Hematopoietic multipotent progenitor cell treated with erythropoietin and hydrocortisone succinate and interleukin-3 and kit ligand, for 8 days (in vitro differentiated cells): ENCODE measurements at places on chromosomes 6 and 20.

DNA sequence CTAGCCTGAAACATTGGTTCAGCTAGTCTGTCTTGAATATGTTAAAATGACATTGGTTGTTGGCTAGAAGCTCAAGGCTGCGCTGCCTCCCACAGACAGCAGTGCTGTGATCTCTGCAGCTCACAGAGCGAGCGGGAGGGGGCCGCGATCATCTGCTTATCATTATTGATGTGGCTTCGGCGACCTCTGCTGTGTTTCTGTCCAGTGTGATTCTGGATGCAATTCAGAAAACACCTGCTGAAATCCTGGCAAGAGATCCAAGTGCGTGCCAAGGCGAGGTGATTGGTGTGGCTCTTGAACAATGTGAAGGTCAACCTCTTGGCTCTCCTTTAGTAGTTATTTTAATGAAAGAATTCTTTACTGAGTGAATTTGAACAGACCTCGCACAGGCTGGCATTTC, 142.3 kb upstream of the SASH1 start:
- DNase-seq, result no peak

DNA sequence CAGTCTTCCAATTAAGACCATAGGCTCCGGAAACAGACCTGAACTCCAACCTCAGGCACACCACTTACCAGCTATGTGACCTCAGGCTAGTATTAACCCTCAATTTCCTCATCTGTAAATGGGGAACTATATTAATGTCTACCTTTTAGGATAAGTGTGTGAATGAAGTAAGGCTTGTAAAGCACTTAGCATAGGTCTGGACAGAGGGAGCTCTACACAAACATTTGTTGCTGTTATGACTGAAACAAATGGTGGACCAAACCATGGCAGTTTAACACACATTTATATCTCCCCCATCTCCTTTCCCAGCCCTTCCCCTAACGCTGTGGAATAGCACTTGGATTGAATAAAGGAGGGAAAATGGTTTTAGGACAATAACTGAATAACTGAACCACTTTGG, 48.7 kb downstream of the TSHZ2 start:
- no peak for DNase-seq

DNA sequence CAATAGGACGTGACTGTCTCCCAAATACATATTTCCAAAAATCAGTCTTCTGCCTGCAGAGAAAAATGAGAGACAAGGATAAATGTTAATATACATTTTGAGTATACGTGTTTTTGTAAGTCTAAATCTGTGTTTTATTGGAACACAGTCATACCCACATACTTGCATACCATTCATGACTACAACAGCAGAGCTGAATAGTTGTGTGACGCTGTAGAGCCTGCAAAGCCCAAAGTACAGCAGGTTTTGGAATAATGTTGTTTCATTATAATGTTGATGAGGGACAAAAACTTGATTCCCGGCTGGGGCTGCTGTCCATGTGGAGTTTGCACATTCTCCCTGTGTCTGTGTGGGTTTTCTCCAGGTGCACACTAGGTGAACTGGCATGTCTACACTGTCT, 23.8 kb upstream of the FBXO9 start:
- no peak for DNase-seq

- no peak for DNase-seq
Measured at GRCh38 chr6:79544299-79544927, 7.2 kb upstream of the LCA5 start.

DNA sequence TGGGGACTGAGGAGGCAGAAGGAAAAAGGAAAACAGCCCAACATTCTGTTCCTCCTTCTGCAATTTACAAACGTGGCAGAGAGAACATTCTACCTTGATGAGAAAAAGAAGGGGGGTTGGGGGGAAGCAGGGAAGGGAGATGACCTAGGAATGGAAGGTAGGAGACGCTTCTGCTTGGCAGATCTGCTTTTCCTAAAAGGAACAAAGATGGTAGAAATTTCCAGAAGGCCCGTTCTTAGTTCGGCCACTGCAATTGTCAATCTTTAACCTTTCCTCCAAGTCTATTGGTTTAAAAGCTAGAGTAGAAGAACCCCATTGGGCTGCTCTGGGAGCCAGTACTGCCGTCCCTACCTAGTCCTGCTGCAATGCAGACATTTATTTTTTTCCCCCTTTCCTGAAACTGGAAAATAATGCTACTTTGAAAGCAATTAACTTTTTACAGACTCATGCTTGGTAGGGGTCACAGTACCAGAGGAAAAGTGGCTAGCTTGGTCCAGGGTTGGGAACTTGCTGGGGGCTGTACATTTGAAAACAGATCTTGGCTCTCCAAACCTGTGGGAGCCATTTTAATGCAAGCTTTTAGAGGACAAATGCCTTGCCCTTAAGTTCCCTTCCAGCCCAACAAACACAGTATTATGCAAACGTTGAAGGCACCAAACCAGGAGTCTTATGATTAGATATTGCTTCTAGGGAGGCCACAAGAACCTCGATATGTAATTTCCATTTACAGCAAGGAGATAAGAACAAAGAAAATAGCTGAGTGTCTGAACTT, 2.6 kb downstream of the ZMYND8 start:
- peak; percentile 85 for DNase-seq

DNA sequence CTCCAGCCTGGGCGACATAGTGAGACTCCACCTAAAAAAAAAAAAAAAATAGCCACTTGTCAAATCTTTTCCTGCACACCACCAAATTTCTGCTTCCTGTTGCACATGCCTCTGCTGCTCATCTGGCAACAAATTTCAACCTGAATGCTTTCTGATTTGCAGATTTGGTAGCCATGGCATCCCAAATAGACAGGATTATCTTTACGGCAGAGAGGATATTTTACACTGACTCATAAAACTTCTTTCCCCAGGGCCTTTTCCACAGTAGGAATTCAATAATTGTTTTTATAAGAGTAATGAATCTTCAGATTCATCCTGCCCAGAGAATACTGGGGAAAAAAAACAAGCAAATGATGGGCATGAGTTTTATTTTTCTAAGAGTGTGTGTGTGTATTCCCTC, 264.6 kb downstream of the FRK start:
- no peak for DNase-seq

DNA sequence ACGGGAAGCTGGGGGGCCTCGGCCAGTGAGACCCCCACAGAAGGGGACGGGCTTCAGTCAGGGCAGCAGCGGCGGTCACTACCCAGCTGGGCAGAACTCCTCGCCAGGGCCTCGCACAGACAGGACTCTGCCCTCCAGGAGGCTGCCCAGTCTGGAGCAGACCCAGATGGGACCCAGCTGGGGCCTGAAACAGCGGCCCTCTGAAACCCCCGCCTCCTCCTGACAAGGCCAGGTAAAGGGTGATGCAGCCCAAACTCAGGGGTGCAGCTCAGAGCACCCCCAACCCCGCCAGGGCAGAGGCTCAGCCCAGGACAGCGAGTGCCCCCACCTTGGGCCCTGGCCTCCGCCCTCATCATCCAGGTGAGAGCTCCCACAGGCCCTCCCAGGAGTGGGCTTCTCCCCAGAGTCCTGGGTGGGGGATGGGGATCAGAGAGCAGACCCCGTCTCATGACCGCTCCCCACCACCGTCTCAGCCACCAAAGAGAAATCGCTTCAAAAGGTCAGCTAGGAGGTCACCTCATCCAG, 2.2 kb downstream of the EEF1A2 start:
- no peak for DNase-seq

GRCh38 chr6:136677822-136678221, 114.5 kb downstream of the MAP3K5 start:
- DNase-seq, result no peak

GRCh38 chr6:9186148-9186547, 750.8 kb upstream of the SLC35B3 start:
- DNase-seq, result no peak

- DNase-seq, result no peak
Measured at GRCh38 chr6:51213811-51214210, 395.1 kb downstream of the TFAP2B start.

GRCh38 chr6:94478133-94479005, 1059.0 kb upstream of the EPHA7 start:
- DNase-seq, result no peak

DNA sequence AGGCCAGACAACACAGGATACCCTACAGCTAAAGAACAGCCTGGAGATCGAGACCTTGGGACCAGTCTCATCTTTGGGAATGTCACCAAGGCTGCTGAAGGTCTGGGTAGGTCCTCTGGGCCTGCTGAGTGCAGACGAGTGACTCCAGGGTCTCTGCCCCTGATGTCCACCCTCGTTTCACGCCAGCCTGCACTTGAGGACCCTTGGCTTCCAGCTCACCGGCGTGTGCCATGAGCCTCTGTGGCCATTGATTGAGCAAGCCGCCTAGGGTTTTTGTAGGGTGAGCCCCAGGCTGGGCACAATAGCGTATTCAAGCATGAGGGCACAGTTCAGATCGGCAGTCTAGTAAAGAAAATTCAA, 4.3 kb downstream of the BPHL start:
- DNase-seq, result no peak

GRCh38 chr20:37912874-37913273, 9.9 kb downstream of the VSTM2L start:
- DNase-seq, result no peak

GRCh38 chr6:54134935-54135334, 23.7 kb downstream of the MLIP start:
- no peak for DNase-seq

GRCh38 chr6:111844921-111845320, 28.3 kb downstream of the FYN start:
- DNase-seq, result peak; percentile 58

- DNase-seq, result peak; percentile 75
Measured at GRCh38 chr6:42782689-42783176, 881 bp downstream of the BICRAL start.

DNA sequence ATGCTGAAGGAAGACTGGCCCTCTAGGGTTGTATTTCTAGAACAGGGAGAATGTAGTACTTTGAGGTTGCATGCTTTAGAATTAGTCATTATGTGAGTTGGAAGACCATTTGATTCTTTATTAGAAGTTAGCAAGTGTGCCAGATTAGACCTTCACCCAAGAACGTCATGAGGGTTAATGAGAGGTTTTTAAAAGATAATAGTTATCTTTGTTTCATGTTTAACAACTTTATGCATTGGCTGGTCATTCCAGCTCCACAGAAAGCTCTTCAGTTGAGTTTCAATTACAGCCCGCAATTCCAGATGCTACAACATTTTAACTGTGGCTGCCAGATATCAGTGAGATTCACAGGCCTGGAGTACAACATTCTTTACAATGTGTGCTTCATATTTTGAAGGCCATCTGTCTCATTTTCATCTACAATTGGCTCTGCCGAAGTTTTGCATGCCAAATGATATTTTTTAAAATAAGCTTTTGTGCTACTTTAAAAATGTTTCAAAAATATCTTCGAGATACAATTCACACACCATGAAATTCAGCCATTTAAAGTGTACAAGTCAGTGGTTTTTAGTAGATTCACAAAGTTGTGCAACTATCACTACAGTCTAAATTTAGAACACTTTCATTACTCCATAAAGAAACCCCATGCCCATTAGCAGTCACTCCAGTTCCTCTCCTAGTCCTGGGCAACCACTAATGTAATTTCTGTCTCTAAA, 61.1 kb upstream of the FBXO30 start:
- DNase-seq, result no peak

- DNase-seq, result no peak
Measured at GRCh38 chr6:37006793-37007339, 1.4 kb downstream of the FGD2 start.

DNA sequence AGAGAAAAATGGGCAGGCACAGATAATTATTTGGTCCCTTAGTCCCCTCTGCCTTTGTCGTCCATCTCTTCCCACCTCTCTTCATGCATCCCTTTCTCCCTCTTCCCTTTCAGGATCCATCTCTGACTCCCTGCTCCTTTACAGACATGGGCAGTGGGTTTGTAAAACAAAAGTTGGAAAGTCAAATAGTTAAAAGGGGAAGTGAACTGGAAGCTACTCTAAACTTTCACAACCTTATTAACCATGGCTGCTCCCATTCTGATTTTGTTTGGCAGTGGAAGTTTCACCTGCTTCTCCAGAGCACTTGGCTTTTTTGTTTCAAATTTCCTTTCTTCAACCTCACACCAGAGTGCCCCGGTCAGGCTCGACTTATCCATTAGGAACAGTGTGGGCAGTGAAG, 1.2 kb downstream of the HLA-DQA2 start:
- DNase-seq, result no peak

DNA sequence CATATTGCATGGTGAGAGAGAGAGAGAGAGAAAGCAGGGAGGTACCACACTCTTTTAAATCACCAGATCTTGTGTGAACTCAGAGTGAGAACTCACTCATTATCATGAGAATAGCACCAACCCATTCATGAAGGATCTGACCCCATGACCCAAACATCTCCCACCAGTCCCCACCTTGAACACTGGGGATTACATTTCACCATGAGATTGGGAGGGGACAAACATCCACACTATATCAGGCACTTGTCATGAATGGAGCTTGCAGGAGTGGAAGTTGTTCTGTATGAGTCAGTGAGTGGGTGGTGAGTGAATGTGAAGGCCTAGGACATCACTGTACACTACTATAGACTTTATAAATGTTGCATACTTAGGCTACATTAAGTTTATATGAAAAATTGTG, 47.7 kb upstream of the RNF182 start:
- DNase-seq, result no peak

DNA sequence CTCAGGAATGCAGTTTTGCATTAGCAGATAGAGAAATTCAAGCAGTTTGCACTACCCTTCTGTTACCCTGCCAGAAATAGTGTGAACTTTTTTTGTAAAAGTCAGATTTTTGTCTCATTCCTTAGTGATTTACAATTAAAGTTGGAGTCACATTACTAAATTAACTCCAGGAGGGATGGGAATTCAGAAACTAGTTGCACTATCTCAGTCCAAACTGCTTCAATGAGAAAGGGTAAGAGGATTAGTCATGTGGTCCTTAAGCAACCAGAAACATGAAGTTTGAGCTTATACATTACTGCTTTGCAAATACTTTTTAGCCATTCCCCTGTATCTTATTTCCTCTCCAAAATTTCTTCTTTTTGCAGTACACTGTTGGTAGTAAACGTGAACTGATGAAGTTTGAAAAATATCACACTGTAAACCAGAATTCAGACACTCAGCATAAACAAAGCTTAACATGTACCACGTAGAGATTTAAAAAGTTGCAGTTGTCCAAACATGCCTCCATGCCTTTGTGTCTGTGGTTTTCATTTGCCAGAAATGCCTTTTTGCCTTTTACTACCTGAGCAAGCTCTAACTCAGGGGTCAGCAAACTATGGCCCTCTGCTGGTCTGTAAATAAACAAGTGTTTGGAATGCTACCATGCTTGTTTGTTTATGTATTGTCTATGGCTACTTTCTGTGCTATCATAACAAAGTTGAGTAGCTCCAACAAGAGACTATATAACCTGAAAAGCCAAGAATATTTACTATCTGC, 49.7 kb downstream of the TP53INP2 start:
- DNase-seq, result no peak

DNA sequence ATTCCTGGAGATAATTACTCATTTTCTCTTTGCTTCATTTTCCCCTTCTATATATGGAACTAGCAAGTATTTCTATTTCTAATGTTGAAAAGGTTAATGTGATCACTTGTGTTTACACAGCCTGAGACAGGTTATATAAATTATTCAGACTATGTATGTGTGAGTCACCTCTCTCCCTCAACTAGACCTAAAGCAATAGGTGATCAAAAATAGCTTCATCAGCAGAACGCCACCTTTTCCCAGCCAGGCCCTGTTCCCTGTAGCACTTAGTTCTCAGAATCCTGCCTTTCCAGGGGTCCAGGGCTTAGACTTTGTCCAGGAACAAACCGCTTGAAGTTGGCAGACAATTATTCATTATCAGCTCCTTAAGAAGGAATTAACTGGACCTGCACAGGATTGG, 125.3 kb upstream of the EXOC2 start:
- no peak for DNase-seq
